Urinary bladder (tissue), 4 donors: ENCODE measurements at places on chromosomes 7 and 10. TPM values are rescaled to one million over a fixed set of nuclear protein-coding genes. Genes with fewer than 3 reads are reported as not detected.

The FAM25A gene
- not detected for total RNA-seq

DNA sequence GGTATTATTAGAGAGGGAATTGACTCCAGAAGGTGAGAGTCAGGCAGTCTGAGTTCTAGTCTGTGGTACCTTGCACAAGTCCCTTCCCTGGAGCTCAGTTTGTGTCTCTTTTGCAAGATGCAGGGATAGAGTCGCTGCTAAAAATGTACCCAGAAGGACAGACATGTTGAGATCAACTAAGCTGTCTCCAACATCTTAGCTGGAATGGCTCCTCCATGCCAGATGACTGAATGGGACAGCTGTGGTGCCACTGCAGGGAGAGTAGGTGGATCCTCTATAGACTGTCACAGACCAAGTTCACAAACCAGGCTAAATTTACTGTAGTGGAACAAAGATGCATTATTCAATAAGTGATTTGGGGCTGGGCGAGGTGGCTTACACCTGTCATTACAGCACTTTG, 120.1 kb downstream of the NEURL1 start:
- no peak for DNase-seq

DNA sequence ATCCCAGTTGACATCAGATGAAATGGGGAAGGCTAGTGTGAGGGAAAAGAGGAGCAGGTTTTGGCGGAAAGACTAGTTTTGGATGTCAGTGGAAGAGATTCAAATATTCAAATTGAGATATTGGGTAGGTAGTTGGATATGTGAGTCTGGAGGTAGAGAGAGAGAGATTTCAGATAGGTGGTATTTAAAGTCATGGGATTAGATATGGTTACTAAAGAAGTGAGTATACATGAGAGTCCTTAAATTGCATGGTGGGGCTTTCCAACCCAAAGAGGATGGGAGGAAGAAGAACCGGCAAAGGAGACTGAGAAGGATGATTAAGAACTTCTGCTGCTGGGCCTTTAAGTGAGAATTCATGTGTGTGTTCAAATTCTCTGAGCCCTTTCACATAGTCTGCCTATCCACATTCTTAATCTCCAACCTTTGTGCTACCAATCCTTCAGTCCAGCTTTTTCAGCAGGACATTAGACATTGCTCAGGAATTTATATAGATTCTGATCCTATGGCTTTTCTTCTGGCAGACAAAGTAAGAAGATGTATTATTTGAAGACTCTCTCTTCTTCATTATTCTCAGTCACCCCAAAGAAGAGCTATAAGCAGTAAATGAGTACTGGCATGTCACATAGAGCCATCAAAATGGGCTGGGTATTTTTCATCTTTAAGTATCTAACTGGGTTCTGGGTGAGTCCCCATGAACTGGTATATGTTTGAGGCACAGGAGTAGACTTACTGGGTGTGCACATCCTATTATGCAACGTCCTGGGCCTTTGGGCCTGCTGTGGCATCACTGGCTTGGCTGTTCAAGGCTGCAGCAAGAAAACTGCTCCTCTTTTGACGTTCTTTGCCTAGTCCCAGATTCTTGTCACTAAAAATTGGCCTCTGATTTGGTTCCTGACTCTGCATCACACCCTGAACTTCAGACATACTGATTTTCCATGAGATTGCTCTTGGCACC, 33.6 kb downstream of the ST7 start:
- no peak for DNase-seq

The GPR26 gene
- not detected for total RNA-seq

DNA sequence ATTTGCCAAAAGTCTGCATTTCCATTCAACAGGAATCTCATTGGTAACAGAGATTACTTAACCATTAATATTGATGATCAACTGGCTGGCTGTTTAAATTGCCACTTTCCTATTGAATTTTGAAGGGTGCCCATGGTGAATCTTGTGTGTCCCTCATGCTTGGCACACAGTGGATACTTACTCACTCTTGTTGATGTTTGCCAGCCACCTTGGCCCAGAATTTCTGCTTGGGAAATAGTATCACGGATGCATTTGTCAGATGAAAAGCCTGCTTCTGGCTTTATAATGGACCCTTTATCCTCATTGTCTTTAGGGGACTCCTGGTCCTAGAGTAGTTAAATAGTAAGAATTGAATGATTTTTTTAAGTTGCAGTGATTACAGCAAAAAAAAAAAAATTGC, 52.0 kb downstream of the MMRN2 start:
- DNase-seq = no peak

The MSS51 gene
- total RNA-seq = 5.9 TPM

DNA sequence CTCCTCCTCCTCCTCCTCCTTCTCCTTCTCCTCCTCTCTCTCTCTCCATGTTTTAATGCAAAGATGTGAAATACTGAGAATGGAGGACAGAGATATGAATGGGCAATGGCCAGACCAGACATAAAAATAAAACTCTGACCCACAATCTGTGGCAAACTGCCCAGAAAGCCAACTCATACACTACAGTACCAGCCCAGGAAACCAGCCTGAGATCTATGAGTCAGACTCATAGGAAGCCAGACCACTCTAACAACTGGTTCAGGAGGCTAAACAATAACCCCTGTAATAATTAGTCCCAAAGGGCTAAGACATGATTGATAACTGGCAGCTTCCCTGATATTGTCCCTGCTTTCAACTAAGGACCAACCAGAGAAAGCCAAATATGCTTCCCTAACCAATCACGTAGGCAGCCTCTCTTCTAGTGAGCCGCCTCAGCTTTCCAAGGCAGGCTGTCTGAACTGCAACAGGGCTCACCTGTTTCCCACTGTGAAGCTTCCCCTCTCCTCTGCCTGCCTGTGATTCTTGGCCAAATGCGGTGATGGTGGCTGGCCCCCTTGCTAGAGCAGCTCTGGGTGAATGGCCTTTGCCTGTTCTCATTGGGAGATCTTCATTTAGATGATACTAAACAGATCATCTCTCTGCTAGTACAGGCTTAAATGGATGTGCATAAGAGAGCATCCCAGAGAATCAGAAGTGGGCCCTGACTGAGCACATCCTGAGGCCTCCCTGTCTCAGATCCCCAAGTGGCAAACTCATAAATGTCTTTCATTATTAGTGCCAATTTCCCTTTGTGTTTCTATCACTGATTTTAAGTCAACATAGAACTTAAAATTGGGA, 817.6 kb downstream of the TNS3 start:
- DNase-seq = no peak

DNA sequence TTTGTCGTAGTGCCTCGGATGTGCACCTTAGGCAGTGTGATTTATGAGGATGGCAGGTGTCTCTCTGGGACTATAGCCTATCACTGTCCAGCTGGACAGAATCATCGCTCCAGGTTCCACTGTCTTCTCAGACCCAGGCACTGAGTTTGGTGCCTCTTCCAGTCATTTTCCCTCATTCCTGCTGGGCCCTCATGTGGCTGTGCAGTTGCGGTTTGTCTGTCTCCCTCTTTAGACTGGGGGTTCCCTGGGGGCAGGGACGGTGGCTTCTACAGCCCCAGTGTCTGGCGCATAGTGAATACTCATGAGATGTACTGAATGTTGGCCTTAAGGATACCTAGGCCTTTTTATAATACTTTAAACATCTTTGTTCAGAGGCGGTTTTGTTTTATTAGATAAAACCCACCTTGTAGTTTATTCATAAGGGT, 28.9 kb downstream of the CCM2 start:
- no peak for DNase-seq

The MKLN1 gene
- 133 TPM for total RNA-seq

The NME8 gene
- not detected for total RNA-seq

GRCh38 chr10:106913348-106913747, 251.2 kb downstream of the SORCS1 start:
- no peak for DNase-seq

DNA sequence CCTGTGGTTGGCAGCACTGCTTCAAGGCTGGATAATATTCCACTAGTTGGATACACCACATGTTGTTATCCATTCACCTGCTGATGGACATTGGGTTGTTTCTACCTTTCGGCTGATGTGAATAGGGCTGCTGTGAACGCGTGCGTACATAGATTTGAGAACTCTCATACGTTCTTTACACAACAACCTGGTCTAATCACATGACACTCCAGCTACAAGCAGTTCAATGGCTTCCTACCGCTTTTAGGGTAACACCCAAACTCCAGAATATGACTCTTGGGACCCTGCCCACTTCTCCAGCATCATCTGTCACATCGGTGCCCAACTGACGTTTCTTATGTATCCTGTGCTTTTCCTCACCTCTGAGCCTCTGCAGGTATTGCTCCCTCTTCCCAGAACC, 114.6 kb downstream of the ABLIM1 start:
- no peak for DNase-seq

GRCh38 chr7:83921941-83922607, 272.5 kb downstream of the SEMA3A start:
- DNase-seq = no peak

DNA sequence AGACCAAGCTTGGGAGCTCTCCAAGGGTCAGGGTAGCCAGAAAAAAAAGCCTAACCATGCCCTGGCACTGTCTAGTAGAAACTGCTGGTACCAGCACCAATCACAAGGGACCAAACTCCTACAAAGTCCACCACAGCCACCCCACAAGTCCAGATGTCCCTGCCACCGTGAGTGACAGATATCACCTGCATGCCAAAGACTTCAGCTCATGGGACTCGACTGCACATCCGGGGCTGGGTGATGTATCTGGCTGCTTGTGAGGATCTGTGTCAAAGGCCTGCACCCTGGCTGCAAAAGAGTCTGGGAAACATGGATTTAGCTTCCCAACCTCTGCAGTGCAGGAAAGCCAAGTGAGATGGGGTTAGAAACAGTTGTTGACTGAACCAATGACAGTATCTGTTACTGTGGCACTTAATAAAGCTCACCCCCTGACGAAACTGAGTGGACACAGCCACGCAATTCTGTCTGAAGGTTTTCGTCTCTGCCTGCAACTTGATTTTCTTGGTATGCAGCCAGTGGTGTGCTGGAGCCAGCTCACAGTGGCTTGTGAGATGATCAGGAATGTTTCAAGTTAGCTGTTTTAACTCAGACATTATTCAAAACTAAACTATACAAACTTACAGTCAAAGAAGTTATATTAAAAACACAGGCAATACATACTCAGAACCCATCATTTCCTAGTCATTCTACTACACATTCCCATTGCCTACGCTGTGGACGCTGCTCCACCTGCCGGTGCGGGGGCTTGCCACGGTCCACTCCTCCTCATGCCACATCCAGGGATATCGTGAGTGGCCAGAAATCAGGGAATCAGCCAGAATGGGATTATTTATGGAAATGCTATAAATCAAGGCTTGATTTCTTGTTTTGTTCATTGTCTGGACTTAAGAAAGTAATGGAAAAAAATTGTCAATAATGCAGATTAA, 9.2 kb downstream of the ZNF488 start:
- no peak for DNase-seq

DNA sequence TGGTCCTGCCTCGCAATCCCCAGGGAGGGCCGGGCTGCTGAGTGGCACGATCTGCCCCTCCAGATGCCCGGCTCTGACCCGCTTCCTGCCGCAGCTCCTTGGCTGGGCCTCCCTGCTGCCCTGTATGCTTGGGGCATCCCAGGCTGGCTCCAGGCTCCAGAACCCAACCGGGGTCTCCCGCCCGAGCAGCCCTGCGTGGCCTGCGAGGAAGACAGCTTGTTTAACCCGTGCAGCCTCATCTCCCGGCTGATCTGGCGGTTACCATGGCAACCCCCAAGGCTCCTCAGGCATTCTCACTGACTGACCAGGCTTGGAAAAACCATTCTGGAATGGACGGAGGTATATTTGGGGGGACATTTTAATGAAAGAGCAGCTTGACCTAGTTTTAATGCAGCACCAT, 232.4 kb upstream of the MYO3A start:
- no peak for DNase-seq

The COA1 gene
- 75.0 TPM for total RNA-seq

DNA sequence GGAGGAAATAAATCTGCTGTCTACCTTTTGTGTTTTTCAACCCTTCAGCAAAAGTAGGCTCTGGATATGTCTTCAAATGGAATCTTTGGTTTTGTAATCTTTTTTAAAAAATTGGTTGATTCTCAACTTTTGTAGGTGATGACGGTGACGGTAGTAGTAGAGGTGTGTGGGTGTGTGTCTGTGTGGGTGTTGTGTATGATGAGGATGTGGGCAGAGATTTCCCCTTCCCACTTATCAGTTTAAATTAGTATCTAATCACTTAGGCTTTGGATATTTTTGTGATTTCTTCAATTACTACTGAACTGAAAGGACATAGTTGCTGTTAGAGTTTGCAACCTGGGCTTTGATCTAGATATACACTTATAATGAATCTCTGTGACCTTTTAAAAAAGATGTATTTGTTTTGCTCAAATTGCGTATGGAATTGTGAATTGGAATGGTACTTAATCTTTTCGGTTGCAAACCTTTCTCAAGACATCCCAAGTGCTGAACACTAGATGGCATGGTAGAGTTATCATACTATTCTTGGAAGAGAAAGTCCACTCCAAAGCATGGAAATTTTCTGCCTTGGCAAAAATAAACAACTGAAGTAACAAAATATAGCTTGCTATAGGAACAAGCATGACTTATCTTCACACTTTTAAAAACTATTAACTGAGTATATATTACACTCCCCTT, 51.9 kb upstream of the A1CF start:
- DNase-seq = no peak

DNA sequence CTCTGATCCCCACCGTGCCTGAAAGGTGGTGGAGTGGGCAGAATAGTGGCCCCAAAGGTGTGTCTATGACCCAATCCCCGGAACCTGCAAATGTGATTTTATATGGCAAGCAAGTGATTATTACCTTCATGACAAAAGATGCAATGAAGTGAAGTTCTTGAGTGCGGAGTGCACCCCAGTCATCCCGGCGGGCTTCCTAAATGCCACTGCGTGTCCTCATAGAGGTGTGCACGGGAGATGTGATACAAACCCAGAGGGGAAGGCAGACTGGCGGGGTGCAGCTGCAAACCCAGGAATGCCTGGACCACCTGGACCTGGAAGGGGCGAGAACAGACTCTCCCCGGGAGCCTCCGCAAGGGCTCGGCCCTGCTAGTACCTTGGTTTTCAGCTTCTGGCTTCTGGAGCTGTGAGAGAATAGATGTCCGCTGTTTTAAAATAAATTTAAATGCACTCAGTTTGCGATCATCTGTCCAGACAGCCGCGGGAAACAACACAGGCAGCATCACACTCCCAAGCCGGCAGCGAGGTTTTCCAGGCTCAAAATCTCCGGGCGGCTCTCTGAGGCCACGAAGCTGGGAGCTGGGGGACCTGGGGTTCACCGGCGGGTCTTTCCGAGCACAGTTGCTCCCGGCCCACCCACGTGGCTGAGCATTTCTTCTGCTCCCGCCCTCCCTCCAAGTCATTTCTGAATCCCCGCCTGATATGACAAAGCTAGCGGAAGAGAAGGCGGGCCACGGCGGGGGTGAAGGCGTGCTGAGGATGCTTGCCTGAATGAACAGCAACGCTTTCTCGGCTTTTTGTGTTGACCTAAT, 50.4 kb upstream of the EBF3 start:
- no peak for DNase-seq
